GM12878 (cell line): ENCODE measurements at places on chromosomes 4 and X.

DNA sequence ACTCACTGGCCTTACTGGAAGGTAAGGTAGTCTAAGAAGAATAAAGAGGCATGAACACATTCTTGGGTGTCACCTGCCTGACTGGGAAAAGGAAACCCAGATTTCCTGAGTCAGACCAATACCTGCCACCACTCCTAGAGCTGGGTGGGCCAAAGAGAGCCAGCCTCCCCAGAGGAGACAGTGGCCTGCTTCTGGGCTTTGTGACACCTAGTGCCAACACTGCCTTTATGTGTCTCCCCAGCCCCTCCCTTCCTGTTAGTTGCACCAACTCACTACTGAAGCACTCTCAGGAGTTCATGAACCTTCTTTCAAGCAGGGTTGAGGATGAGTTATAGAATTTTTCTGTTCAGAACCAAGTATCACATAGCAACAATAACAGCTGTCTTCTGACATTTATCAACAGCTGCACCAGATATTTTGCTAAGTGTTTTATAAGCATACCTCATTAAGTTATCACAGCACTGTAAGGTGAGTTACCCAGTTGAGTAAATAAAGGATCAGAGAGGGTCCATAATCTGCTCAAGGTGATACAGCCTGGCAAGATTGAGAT is 77.6 kb upstream of the ETNPPL start:
- DNase-seq, result no peak

DNA sequence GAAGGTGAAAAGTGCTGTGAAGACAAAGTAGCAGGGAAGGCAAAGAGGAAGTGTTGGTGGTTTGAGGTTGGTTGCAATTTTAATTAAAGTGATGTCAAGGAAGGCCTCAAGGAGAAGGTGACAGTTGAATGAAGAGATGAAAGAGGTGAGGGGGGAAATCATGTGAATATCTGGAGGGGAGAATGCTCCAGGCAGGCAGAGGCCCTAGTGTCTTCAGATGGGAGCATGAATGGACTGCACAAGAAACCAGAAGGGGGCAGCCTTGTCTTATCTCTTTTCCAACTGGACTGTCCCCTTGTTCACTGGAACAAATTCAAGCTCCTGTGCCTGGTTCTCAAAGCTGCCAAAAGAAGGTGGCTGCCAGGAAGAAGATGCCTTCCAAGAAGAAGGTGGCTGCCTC is 68.4 kb downstream of the MAOB start:
- no peak for DNase-seq

GRCh38 chr4:132123870-132124623 is 1025.0 kb upstream of the PCDH10 start:
- peak; percentile 25 for DNase-seq

DNA sequence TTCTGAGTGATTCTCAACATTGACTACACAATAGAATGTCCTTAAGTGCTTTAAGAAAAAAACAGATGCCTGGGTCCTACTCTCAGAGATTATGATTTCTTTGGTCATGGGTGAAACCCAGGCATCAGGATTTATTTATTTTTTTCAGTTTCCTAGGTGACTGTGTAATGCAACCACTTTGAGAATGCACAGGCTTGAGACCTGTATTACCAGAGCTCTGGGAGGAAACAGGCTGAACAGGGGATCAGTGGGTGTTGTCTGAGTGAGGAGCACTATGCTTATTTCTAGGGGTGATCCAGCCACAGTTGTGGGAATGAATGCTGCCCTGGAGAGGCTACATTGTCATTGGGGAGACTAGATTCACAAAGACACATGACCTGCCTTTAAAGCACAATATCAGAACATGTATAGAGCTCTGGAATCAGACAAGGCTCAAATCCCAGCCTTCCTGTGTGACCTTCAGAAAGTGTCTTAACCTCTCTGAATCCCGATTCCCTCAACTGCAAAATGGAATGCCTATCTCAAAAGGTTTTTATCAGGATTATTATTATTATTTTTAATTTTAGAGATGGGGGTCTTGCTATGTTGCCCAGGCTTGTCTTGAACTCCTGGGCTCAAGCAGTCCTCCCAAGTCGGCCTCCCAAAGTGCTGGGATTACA is 61.6 kb upstream of the PRPS1 start:
- DNase-seq, result no peak

- no peak for DNase-seq
Observed at GRCh38 chr4:133618963-133619362, 469.9 kb downstream of the PCDH10 start.
